Progenitor cell of endocrine pancreas (in vitro differentiated cells): ENCODE measurements at places on chromosomes 5 and 9. TPM values are rescaled to one million over a fixed set of nuclear protein-coding genes. Genes with fewer than 3 reads are reported as not detected.

The WDR38 gene
- not detected in 2 replicates for total RNA-seq

GRCh38 chr9:129995409-129996160, 47.4 kb downstream of the FNBP1 start:
- DNase-seq = no peak

DNA sequence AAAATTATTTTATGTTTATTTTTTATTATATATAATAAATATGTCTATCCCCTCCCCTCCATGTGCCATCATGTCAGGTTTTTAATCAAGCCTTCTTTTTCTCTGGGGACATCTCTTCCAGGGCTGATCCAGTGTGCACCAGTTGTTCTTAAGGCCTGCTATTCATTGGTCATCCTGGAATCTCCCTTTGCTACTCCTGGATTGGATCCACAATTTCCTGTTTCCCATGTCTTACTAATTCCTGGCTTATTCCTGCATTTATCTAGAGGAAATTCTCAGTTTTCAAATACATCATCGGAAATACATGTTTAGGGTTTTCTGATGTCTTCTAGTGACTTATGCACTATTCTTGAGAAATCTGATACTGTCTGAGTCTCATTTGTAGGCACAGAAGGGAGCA, 56.8 kb downstream of the ANGPTL2 start:
- no peak for DNase-seq

The TTLL11 gene
- total RNA-seq = 5.3 and 5.5 TPM in 2 replicates

The PTGES gene
- total RNA-seq = 0.19 TPM in 1 of 2 replicates, not detected in the other

The CCNJL gene
- total RNA-seq = 23.1 and 29.0 TPM in 2 replicates
